Testis (tissue), 5 donors: ENCODE measurements at places on chromosomes 12 and 14. TPM values are rescaled to one million over a fixed set of nuclear protein-coding genes. Genes with fewer than 3 reads are reported as not detected.

C1R gene
- 174 TPM for total RNA-seq

PLEKHD1 gene
- 1.1 TPM for total RNA-seq

ANG gene
- total RNA-seq = 42.7 TPM

WIF1 gene
- total RNA-seq = 0.87 TPM

APOF gene
- total RNA-seq = not detected

PDE3A gene
- total RNA-seq = 4.8 TPM

SLC6A13 gene
- 12.5 TPM for total RNA-seq

SMCO2 gene
- 4.6 TPM for total RNA-seq

OR4E2 gene
- not detected for total RNA-seq

CEBPE gene
- 0.24 TPM for total RNA-seq

DNA sequence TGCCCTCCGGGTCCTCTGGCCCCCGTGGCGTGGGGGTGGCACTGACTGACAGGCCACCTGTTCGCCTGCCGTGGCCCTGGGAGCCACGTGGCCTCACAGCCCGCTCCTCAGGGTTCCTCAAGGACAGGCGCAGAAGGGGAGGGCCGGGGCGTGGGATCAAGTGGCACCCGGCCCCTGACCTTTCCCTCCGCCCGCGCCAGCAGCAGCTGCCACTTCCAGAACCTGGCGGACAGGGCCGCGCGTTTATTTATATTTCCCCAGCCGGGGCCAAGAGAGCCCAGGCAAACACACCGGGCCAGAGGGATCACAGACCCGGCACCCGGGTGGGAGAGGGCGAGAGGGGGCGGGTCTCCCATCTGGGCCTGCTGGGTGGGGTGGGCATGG, 92.6 kb downstream of the RFLNA start:
- peaks cover 57% of the 10 kb centered on the region for H3K4me1 ChIP-seq
- peak overlapping the region; percentile 82 for H3K27ac ChIP-seq
- no peaks in the 10 kb centered on the region for H3K36me3 ChIP-seq
- H3K27me3 ChIP-seq = no peaks in the 10 kb centered on the region

DNA sequence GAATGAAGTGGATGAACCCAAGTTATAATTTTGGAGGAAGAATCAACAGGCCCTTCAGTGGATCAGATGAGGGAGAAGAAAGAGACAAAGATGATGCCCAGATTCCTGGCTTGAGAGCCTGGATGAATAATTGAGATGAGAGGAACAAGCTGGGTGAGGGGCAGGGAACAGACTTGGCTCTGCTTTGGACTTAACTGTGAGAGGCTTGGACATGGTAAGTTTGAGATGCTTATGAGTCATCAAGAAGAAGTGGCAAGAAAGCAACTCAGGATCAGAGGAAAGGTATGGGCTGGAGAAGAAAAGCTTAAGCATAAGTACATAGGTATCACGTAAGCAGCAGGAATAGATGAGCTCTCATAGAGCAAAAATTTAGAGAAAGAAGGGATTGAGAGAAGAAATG, 55.3 kb downstream of the FIGNL2 start:
- no peak overlapping the region for H3K4me3 ChIP-seq
- H3K27me3 ChIP-seq = no peaks in the 10 kb centered on the region
- no peak overlapping the region for H3K27ac ChIP-seq
- H3K4me1 ChIP-seq = no peaks in the 10 kb centered on the region
- no peaks in the 10 kb centered on the region for H3K36me3 ChIP-seq
- DNase-seq = no peak

GRCh38 chr12:26833743-26834490, 923 bp upstream of the ITPR2 start:
- peak; percentile 59 for DNase-seq
- no peaks in the 10 kb centered on the region for H3K36me3 ChIP-seq
- no peaks in the 10 kb centered on the region for H3K4me1 ChIP-seq
- peak overlapping the region; percentile 94 for H3K27ac ChIP-seq

DNA sequence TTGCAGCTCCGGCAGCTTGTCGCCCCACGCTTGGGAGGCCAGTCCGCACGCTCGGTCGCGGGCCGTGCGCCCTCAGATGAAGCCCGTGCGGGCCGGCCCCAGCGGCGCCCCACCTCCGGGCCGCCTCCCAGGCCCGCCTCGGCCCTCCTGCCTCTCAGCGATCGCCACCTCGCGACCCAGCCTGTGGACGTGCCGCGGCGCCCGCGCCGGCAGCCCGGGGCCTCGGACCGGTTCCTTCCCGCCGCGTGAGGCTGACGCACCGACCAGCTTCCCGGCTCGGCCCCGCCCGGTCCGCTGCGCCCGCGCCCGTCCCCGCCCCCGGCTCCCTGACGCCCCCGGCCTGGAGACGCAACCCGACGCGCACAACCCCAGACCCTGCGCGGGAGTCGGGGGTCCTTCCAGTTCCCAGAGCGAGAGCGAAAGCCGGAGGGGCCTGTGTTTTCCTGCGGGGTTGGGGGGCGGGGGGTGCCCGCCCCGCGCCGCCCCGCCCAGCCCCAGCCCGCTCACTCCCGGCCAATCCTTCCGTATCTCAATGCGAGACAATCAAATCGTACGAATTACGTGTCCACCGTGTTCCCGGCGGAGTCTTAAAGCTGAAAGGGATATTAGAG, at the start of gene ERO1A:
Gene ERO1A, minus strand, starts transcription at position 78 of the 611 bp plus-strand sequence. Its CDS starts 77 bp downstream, at position 1.
- peaks cover 9% of the 10 kb centered on the region for H3K4me1 ChIP-seq
- no peaks in the 10 kb centered on the region for H3K27me3 ChIP-seq
- peak within 1 kb of the TSS; percentile 73 for H3K4me3 ChIP-seq
- no peaks in the 10 kb centered on the region for H3K36me3 ChIP-seq

DNA sequence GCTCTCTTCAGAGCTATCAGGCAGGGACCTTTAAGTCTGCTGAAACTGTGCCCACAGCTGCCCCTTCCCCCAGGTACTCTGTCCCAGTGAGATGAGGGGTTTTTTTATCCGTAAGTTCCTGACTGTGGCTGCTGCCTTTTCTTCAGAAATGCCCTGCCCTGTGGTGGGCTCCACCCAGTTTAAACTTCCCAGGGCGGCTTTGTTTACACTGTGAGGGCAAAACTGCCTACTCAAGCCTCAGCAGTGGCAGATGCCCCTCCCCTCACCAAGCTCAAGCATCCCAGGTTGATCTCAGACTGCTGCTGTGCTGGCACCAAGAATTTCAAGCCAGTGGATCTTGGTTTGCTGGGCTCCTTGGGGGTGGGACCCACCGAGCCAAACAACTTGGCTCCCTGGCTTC, 46.9 kb upstream of the SLC16A7 start:
- no peak overlapping the region for H3K4me3 ChIP-seq
- H3K4me1 ChIP-seq = no peaks in the 10 kb centered on the region
- no peaks in the 10 kb centered on the region for H3K27me3 ChIP-seq
- no peaks in the 10 kb centered on the region for H3K36me3 ChIP-seq
- no peak for DNase-seq

DNA sequence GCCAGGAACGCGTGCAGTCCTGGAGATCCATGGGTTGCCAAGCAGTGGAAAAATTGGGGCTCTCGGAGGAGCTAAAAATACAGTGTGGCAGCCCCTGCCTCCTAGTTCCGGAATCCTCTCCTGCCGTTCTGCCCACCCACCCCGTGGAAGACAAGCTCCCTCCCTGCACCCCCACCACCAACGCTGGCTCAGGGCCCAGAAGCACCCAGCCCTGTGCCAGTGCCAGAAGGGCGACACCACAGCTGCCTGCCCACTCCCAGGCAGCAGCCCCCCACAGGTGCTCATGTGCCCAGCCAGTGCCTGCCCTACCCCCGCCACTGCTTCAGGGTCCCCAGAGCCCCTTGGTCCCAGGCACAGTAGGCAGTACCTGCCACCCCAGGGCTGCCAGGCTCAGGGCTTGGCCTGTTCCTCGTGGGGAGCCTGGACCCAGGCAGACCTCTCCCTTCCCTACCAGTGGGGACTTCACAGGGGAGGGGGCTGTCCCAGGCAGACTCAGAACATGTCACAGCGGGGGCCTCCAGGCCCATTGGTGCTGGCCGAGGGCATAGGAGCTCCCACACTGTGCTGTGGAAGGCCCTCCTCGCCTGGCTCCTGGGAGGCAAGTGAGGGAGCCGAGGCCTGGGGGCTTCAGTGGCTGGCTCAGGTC, 7.4 kb downstream of the INF2 start:
- no peak for DNase-seq
- H3K4me1 ChIP-seq = peaks cover 85% of the 10 kb centered on the region
- no peaks in the 10 kb centered on the region for H3K27me3 ChIP-seq
- H3K36me3 ChIP-seq = no peaks in the 10 kb centered on the region
- no peak overlapping the region for H3K4me3 ChIP-seq

GRCh38 chr12:132651444-132652100, 33.0 kb downstream of the P2RX2 start:
- no peak overlapping the region for H3K27ac ChIP-seq
- H3K27me3 ChIP-seq = no peaks in the 10 kb centered on the region
- H3K4me1 ChIP-seq = no peaks in the 10 kb centered on the region
- DNase-seq = no peak
- H3K4me3 ChIP-seq = no peak overlapping the region

GRCh38 chr12:109491671-109492070, 14.2 kb downstream of the UBE3B start:
- DNase-seq = no peak
- H3K27ac ChIP-seq = no peak overlapping the region
- H3K4me1 ChIP-seq = no peaks in the 10 kb centered on the region
- H3K27me3 ChIP-seq = no peaks in the 10 kb centered on the region

DNA sequence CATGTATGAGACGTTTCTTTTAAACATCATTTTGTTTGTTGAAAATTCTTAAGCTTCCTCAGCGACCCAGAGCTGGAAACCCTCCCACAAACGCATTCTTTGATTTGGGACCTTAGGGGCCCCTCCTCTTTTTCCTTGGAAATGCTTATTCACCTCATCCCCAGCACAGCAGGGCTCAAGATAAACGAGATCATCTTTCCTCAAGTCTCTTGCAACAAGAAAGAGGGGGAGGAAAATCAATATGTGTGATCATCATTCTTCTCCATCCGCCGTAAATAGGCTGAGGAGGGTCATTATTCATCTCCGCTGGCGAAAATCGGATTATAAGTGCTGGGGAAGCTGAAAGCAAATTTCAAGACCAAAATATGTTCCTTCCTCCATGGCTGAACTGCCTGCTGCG, 1415.2 kb downstream of the AACS start:
- no peaks in the 10 kb centered on the region for H3K36me3 ChIP-seq
- no peaks in the 10 kb centered on the region for H3K27me3 ChIP-seq
- no peak overlapping the region for H3K27ac ChIP-seq
- H3K4me1 ChIP-seq = no peaks in the 10 kb centered on the region

DNA sequence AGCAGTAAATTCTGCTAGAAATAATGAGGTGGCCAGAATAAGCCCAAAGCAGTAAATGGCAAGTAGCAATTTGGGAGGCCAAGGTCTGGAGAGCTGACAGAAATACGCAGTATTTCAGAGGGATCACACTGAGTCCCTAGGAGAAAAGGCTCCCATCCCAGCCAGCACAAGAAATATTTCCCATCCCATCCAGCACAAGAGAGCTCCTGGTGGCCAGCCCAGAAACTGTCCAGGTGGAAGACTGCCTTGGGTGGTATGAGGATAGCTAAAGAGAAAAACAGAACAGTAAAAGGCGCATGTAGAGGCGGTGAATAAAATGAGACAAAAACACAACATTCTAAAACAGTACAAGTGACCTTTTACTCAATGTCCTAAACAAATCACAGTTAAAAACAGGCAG, 120.7 kb downstream of the HECTD4 start:
- no peaks in the 10 kb centered on the region for H3K36me3 ChIP-seq
- H3K4me3 ChIP-seq = no peak overlapping the region
- no peak overlapping the region for H3K27ac ChIP-seq
- H3K4me1 ChIP-seq = no peaks in the 10 kb centered on the region
- DNase-seq = no peak
- H3K27me3 ChIP-seq = no peaks in the 10 kb centered on the region

GRCh38 chr14:68704736-68705720, 87.8 kb downstream of the ZFP36L1 start:
- no peak overlapping the region for H3K4me3 ChIP-seq
- peak; percentile 51 for DNase-seq
- H3K4me1 ChIP-seq = peaks cover 9% of the 10 kb centered on the region
- H3K27ac ChIP-seq = no peak overlapping the region

DNA sequence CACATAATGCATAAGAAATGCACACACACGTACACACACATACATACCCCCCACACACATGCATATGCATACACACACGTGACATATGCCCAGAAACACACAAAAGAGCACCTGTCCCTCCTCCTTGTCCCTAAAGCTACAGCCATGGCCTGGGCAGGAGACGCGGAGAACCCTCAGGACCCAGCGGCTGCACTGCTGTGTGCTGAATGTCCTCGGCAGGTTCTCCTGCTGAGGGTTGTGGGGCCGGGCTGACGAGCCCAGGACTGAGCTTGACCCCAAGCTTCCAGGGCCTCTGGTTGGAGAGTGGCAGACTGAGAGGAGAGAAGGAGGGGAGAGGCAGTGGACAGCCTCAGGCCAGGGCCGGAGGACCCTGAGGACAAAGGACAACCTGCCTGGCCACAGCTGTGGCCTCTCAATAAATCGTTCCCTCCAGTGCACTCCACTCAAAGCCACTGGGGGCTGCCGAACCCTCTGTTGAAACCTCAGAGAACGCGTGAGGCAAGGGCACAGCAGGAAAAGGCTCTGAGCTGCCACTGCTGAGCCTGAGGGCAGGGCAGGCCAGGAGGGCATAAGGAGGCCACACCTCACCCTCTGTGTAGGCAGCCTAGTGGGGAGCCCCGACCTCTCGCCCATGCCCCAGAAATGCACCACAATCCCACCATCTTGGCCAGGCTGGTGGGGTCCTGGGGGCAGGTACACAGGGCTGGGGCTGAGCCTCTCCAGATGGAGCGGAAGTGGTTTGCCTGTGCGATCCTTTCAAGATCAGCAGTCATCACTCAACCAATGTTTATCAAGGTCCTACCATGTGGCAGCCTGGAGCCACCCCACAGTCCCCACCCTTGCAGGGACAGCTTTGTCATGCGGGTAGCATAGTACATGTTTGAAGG, 3.1 kb downstream of the CACNA2D4 start:
- no peak overlapping the region for H3K4me3 ChIP-seq
- H3K36me3 ChIP-seq = no peaks in the 10 kb centered on the region
- DNase-seq = peak; percentile 12
- H3K27me3 ChIP-seq = no peaks in the 10 kb centered on the region
- H3K27ac ChIP-seq = no peak overlapping the region
